ENCODE measurements at places on chromosomes 5 and 9.

- no peak for DNase-seq
These were observed 78.3 kb upstream of the LIFR start for GRCh38 chr5:38634568-38635369.

GRCh38 chr9:136204838-136205706 is at the start of gene LHX3:
TSS of gene LHX3 (minus strand) at chr9:136205128. CDS start at chr9:136205012, 116 bp downstream.
- DNase-seq, result peak; percentile 43

DNA sequence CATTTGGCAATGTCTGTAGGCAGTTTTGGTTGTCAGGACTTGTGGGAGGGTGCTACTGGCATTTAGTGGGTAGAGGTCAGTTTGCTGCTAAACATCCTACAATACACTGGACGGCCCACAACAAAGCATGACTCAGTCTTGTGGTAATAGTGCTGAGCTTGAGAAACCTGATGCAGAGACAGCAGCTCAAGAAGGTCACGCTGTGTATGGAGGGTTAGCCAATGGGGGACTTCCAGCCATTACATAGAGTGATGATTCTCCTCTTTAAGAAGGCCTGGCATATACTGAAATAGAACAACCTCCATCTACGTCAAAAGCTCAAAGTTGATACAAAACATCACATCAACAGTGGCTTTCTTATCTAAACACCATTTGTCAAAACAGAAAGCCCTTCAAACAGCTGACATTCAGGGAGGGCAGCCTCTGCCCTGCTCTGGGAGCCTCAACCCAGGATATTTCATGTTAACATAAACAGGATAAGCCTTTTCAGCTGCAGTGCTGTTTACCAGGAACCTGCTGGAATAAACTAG is 143.0 kb downstream of the GPBP1 start:
- DNase-seq, result peak; percentile 86

DNA sequence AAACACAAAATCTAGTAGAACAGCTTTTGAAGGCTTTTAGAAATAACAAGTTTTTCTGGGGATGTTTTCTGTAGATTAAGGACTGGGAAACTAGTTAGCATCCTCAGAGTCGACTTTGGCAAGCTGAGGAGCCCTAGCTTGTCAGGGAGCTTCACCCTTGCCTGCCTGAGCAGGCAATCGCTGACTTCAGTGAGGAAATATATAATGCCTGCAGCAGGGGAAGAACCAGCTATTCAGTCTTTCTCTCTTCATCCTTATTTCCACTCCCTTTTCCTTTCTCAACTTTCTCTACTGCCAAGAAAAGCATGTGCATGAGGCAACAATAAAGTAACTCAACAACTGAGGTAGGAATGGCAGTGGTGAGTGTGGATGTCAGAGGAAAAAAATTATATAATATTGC is 54.7 kb downstream of the PLK2 start:
- DNase-seq, result no peak

DNA sequence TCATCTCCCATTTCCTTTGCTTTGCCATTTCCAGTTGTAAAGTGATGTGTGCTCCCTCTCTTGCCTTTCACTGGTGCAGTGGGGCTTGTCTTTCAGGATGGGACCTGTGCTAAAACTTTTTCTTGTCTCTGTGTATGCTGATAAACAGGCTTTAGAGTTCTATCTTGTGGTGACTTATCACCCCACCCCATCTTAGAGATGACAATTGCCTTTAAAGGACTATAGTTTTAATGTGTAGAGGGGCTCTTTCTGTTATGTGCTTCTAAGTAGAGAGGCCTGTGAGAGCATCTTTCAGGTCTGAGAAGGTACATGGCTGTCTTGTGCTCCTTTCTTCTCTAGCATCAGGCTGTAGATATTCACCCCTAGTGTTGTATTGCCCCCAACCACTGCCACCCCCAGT is 21.9 kb downstream of the MAN2A1 start:
- no peak for DNase-seq

DNA sequence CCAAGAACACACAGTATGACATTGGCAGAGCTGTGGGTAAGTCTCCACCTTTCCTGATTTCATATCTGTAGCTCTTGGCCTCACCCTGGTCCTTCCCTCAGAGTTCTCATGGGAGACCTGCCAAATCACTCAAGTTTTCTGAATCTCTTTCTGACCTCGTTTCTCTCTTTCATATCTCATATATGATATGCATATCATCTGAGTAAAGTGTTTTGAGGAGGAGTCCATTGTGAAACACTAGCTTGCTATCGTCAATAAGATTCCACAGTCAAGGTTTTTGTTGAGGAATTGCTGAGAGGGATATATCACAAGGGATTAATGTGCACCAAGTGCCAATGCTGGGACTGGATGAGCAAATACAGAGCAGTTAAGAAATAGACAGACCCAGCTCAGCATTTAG is 739.2 kb downstream of the BRINP1 start:
- no peak for DNase-seq

GRCh38 chr9:136609160-136609475 is 53.6 kb upstream of the EGFL7 start:
- DNase-seq, result no peak
